ENCODE measurements at places on chromosomes 16 and 17.

GRCh38 chr16:55747785-55748184 lies 85.1 kb downstream of the CES1 start:
- no peak for DNase-seq

DNA sequence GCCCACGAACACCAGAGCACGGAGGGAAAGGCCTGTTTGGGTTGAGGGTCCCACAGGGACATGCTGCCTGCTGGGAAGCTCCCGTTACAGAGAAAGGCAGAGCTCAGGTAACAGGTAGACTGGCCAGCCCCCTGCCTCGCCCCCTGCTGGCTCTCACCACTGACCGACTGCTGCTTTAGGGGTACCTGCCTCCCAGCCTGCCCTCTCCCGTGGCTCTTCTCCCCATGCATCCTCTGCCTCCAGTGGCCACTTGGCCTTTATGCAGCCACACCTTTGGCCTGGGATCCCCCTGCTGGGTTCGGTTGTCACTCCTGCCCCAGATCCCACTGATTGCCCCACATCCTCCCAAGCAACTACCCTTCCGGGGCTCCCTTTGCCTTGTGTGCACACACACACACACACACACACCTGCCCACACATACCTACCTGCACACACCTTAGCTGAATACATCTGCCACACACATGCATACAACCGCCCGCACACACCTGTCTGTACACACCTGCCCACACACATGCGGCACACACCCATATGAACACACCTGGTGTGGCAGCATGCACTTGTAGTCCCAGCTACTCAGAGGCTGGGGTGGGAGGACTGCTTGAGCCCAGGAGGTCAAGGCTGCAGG lies 7.1 kb downstream of the MCRIP1 start:
- no peak for DNase-seq

DNA sequence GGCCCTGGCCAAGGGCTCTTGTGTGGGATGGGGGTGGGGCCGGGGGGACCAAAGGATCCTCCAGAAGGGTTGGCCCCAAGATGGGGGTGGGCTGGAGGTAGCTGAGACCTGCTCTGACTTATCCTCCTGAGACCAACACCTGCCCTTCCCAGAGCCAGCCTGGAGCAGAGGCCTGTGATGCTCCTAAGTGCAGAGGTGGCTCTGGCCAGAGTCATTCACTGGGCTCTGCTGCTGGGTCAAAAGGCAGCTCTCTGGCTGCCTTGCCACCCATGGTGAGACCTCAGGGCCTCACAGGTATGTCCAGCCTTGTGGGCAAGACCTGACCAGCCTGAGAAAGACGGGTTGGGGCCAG lies 393 bp downstream of the SERPINF2 start:
- no peak for DNase-seq

DNA sequence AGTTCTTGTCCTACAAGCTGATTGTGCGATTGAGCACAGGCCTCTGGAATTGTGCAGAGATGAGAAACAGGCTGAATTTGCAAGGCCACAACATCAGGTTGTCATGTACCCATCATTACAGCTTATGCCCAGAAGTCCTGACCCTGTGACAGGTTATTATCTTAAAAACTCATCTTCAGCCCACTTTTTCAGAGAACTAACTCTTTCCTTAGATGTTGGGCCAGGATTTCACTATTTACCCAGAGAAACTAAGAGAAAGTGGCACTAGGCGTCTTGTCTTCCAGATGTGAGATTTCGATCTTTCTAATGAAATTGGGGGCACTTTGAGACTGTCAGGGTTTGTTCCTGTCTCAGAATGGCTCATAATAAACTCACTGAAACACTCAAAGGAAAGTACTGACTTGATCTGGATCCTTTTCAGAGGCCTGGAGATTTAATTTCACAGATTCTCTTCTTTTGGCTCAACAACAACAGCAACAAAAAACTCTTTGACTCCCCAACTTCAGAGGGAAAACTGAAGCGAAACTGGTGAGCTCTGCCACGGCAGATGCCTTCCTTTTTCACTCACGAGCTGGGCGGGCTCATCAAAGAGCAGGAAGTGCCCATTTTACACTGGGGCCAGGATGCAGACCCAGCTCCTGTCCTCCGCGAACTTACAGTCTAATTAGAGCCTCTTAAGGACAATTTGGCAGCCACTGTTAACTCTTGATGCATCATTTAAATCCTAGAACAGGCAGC lies 17.7 kb upstream of the SLC12A3 start:
- no peak for DNase-seq

DNA sequence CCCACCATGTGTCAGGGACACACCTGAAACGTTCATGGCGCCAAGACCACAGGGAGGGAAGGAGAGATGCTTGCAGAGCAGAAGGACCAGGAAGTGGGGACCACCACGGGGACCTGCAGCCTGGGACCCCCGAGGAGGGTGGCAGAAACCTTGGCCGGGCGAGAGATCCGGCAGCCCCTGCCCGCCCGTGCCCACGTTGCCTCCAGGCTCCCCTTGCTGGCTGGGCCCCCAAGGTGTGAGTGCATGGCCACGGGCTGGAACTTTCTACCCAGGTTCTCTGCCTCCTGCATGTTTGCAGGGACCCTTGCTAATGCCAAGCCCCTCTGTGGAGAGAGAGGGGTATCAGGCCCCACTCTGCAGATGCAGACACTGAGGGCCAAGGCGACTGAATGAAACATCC lies 50.4 kb downstream of the USP22 start:
- DNase-seq: no peak

GRCh38 chr17:82281502-82282238 lies 8.2 kb upstream of the CSNK1D start:
- no peak for DNase-seq

DNA sequence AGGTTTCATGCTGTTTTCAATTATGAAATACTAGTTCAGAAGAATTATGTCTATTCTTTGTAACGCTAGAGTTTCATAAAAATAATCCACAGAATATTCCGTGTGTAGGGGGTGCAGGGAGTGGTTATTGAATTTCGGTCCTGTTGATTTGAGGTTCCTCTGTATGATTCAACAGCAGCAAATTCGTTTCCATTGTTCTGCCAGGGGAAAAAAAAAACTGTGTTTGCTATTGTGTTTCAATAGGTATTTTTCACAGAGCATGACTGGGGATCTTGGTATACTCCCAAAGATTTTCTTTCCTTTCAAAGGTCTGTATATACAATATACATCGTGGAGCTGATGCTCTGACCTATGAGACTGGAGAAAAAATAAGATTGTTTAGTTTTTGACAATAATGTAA lies 15.8 kb downstream of the SHISA9 start:
- no peak for DNase-seq

DNA sequence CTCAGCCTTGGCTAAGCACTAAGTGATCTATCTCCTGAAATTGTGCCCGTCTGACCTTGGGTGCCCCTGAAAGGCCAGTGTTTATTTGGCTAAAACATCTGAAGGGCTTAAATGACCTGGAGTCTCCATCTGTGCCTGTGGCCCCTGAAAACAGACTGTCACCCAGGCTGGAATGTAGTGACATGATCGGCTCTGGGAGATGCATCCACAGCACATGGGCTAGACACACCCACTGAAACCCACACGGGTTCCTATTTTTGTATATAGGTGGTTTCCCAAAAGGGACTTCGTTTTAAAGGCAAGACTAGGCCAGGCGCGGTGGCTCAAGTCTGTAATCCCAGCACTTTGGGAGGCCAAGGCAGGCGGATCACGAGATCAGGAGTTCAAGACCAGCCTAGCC lies 13.5 kb downstream of the CEP295NL start:
- DNase-seq: no peak

GRCh38 chr16:83847371-83848225 lies 39.8 kb downstream of the HSBP1 start:
- DNase-seq: no peak

GRCh38 chr17:77373299-77374169 lies 232.8 kb downstream of the SEC14L1 start:
- peak; percentile 50 for DNase-seq

- no peak for DNase-seq
Measured at GRCh38 chr17:379531-380465, 27.2 kb upstream of the RPH3AL start.

GRCh38 chr16:83231729-83232128 lies 576.0 kb upstream of the HSBP1 start:
- no peak for DNase-seq

DNA sequence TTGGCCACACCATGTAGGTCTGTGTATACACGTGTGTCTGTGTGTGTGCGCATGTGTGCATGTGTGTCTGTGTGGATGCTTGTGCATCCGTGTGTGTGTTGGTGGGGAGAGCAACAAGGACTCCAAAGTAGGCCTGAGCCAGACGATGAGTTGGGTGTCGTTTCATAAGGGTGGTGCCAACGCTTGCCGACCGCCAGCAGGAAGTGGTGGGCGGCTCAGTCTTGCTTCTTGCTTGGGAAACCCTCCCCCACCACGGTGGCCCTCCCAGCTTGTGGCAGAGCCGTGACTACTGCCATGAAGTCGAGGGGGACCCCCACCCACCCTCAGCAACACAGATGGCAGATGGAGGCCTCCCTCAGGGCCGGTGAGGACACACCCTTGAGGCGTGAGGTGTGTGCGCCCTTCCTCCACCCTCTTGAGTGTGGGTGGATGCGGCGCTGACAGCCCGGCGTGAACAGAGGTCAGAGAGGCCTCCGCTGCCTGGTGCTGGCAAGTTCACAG lies 17.5 kb downstream of the SBK1 start:
- no peak for DNase-seq

DNA sequence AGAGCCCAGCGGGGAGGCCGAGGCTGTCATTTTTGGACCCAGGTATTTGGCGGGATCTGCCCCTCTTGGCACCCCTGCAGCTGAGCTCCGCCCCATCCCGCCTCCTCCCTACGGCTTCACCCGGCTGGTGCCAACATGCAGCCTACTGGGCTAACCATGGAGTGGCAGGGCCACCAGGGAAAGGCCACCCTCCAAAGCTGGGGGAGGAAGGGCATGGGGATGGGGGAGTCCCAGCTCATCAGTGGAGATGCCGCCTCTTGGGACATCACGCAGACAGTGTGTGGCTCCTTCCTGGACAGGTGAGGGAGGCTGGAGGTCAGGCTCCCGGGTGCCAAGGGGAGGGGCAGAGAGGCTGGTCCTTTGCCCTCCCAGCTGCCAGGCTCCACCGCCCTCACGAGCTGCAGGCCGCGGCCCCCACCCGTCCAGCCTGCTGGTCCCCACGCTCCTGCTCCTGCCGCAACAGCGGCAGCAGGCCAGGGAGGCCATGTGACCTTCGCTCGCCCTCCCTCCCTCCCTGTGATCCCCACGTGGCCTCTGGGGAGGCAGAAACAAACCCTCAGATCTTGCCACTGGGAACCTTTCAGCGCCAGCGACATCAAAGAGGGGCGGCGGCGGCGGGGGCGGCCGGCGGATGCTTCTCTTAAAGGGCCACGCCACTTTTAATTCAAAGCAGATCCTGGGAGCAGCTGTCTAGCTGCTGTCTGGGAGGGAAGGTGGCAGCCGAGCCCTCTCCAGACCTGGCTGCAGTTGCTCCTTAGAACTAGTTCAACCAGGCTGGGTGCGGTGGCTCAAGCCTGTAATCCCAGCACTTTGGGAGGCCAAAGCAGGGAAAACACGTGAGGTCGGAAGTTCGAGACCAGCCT lies 6.8 kb upstream of the NOTUM start:
- peak; percentile 92 for DNase-seq

GRCh38 chr17:47244697-47245096 lies 8.9 kb upstream of the ITGB3 start:
- DNase-seq: no peak

DNA sequence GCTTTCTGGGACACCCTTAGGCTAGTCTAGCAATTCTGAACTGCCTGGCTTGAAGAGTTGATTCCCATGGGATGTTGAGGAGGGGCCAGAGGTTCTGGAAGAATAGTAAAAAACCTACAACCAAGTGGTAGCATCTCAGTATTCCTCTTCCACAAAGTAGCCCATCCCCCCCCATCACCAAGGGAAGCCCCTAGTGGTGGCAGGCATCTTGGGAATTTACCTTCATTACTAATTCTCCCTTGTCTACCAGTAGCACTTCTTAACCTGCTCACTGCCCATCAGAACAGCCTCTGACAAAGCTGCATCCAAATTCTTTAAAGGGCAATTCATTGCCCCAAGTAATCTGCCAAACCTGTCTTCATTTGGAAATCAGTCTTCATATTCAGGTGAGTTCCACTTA lies 12.8 kb upstream of the RAB11FIP4 start:
- DNase-seq: no peak

GRCh38 chr16:15854906-15855703 lies 1.7 kb downstream of the MYH11 start:
- DNase-seq: no peak

DNA sequence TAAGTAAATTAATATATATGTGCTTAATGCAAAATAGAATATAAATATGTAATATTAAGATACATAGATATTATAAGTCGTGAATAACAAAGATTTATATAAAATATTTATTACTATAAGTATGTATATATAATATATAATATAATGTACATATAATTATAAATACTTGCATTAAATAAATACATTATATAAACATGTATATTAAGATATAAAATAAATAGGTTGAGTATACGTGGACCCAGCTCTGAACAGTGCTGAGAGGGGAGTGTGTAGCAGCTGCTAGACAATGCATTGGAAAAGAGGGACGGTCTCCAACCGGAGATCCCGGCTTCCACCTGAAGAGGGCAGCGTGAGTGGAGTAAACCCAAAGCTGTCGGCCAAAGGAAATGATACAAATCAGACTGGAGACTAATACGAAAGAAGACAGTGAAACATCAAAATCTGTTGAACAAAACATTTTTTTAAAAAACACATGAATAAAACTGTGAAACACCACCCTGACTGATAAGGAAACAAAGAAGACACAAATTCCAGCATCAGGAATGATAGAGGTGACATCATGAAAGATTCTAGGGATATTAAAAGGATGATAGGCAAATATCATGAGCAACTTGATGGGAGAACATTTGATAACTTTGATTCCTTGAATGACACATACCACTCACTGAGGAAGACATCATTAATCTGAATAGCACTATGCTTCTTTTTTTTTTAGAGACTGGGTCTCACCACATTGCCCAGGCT lies 125.4 kb upstream of the CHMP6 start:
- peak; percentile 84 for DNase-seq

- no peak for DNase-seq
Measured at GRCh38 chr16:19913340-19913645, 28.6 kb upstream of the GPRC5B start.

DNA sequence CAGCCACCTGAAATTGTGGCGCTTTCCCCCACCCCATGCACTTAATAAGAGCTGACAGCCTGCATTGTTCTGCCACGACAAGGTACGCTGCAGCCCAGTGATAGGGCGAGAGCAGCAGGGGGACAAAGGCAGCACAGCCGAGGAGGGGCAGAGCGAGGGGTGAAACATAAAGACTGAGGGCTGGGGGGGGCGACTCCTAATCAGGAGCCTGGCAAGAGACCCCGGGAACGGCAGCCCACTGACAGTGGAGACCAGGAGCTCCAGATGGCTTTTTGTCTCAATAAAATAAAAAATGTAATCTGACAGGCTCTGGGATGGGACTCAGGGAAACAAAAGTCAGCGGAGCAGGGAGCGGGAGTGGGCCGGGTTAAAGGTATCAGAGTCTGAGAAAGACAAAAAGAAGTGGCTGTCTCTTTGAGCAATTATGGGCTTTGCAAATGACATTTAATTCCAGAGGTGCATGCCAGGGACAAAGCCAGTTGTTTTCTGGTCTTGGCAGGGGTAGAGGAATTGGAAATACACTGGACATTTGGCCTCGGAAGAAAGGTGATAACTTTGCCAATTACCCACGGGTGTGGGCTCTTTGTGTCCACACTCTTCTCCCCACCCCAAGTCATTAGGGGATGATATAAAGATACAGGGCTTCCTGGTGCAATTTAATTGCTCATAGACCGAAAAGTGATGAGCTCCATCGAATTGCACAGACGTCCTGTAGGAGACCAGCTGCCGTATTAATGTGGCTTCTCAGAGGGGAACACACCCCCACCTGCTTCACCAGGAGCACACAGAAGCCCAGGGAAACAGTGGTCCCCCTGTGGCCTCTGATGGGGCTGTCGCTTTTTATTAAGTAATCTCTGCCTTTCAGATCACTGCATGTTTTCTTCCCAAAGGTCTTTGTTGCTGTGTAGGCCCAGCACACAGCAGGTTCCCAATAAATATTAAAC lies 17.6 kb upstream of the CCDC182 start:
- peak; percentile 44 for DNase-seq
